ENCODE measurements at places on chromosomes 2 and 18.

- DNase-seq: no peak
Observed at GRCh38 chr2:50125246-50125645, 906.7 kb downstream of the NRXN1 start.

DNA sequence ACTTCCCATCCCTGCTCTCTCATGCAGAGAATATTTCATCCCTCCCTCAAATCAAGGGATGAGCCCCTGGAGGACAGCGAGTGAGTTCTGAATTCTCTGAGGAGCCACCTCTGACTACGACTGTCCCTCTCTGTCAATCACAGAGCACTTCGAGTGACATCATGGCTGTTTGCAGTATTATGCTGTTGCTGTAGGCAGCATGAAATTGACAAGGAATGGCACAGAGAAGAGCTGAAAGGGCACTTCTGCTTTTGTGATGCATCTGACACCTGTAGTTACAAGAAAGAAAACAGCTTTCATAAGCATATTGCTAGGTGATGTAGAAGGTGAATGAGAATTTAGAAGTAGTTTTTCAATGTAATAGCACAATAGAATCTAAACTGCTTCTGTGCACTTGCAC lies 166.9 kb downstream of the ARHGAP15 start:
- no peak for DNase-seq

DNA sequence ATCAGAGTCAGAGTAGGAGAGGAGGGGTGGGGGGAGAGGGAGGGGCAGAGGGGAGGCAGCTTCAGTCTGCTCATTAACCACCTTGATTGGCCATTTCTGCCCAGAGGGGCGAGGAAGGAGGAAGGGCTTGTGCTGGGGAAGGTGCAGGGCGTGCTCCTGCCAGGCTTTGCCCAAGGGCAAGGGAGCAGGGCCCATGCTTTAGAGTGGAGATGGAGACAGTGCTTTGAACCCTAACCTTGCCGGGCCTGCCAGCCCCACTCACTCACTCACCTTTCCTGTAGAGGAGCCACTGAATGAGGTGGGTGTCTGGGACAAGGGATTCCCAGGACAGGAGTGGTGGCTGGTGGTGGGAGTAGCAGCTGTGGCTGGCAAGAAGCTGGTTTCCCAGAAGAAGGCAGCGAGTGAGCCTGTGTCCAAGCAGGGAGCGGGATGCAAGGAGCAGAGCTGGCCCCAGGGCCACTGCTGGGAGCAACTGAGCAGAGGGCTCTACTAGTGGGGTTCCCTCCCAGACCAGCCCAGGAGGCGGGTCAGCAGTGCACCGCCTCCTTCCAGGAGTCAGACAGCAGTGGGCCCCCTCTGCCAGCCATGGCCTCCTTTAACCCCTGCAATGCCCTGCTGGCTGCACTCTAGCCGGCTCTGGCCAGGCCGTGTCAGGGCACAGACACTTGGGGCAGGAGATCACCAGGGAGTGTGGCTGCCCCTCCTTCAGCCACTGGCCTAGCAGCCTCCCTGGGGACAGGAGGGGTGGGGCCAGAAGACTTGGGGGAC lies 3.6 kb upstream of the RUFY4 start:
- DNase-seq: no peak

- no peak for DNase-seq
Observed at GRCh38 chr2:133642791-133643191, 74.5 kb upstream of the NCKAP5 start.

DNA sequence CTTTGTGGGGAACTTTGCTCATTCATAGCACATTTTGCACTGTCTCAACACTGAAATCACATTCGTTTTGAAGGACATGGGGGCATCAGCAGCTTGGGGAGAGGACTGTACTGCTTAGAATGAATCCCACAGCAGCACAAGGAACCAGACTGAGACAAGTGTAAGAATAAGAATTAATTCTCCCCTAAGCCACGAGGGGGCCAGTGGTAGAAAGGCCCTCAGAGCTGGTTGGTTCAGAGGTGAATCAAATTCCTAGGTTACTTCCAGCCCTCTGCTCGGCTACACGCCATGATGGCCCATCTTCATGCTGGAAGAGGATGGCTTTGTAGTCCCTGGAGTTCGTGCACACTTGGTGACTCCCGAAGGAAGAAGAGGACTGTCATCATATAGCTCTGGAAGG lies 12.0 kb upstream of the MC5R start:
- DNase-seq: no peak

DNA sequence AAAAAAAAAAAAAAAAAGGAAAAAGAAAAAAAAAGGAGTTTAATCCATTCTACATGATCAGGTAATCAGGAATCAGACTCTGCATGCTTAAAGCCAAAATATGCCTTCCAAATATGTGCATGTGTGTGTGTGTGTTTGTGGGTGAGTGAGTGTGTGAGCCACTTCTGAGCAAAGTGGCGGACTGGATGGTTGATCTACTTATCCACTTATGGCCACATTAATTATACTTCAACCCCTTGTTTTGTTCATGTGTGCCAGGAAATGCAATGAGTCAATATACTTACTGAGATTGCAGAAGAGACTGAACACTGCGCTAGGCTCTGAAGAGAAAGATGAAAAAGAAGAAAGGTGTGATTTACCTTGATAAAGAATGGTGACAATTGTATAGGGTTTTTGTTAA lies 586.5 kb upstream of the NXPH2 start:
- no peak for DNase-seq

GRCh38 chr18:3449512-3450011 lies 410 bp upstream of the TGIF1 start:
- DNase-seq: no peak

DNA sequence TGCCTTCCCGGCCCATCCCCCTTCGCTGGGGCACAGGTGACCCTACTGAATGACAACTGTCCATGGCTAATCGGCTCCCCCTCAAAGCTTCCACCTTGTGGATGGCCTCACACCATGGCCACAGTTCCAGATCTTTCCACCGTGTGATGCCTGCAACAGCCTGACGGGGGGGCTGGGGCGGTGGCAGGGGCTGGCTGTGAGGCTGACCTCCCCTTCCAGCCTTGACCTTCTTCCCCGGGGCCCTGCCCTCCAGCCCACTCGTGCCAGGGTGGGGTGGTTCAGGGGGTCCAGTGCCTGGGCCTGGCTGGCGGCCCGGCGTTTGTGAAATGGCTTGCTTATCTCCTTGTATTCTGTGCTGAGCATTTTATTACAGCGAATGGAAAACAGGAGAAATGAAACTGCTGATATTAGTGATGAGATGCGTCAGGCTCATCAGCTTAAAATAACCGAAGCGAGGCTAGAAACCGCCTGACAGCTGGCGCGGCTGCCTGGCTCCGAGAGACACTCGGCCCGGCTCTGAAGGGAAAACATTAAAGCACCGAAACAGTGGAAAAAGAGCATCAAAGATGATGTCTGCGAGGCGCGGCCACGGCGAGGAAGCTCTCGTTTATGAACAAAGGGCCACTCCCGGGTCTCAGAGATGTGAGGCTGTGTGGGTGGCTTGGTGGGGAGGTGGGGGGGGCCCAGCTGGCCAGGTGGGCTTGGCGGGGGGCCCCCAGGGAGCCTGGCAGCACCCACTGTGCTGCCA lies 916 bp upstream of the PDCD1 start:
- no peak for DNase-seq

DNA sequence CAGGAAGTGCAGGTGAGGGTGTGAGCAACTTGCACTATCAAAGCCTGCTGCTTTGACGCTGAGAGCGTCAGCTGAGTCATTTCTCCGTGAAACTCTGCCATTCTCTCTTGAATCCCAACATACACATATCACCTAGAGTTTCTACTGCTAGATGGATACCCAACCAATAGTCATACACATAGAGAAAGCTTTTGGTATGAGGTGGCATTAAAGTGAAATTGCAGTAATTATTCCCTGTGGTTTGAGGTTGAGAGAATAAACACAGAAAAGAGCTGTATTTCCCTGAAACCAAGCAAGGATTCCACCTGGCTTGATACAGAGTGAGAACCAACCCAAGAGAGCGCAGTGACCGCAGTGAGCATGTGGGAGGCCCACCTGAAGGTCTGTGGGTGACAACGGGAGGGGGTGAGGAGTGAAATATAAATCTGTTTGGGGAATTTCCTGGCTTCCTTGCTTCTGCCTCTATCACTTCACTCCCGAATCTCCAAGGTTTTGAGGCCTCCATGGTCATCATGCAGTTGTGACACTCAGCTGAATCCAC lies 28.8 kb upstream of the TMEM18 start:
- DNase-seq: no peak

DNA sequence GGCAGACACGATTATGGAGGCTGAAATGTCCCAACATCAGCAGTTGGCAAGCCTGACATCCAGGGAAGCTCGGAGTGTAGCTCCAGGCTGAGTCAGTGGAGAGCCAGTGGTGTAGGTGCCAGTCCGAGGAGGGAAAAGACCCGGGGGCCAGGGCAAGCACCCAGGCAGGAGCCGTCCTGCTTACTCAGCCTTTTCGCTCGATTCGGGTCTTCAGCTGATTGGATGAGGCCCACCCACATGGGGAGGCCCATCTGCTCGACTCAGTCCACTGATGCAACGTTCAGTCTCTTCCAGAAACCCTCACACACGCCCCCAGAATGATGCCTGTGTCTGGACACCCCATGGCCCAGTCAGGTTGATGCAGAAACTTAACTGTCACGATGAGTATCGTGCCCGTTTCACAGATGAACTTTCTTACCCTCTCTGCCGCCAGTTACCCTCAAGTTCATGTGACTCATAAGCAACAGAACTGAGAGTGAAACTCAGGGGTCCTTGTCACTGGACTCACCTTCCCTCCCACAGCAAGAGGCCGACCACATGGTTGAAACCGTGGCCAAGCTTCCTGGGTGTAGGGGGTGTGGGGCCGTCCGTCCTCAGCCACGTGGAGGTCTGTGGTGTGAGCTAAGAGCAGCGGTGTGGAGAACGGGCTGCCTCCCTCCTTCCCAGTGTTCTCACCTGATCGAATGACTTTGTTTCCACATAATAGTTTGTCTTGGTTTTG lies 197.4 kb upstream of the HDAC4 start:
- no peak for DNase-seq

DNA sequence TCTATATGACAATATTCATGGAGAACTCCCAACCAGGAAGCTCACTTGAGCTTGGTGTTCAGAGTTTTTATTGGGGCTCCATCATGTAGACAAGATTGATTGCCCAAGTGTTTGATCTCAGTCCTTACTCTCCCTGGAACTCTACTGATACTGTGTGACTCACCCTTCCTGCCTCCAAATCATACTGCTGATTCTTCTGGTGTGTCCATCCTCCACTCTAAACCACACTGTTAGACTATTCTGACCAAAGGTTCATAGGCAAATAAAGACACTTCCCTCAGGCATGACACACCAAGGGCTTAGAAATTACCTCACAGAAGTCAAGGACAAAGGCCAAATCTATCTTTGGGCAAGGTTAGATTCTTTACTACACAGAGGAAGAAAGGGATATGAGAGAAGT lies 107.9 kb upstream of the CDH20 start:
- no peak for DNase-seq

GRCh38 chr2:196640031-196640548 lies 575 bp downstream of the CCDC150 start:
- no peak for DNase-seq

DNA sequence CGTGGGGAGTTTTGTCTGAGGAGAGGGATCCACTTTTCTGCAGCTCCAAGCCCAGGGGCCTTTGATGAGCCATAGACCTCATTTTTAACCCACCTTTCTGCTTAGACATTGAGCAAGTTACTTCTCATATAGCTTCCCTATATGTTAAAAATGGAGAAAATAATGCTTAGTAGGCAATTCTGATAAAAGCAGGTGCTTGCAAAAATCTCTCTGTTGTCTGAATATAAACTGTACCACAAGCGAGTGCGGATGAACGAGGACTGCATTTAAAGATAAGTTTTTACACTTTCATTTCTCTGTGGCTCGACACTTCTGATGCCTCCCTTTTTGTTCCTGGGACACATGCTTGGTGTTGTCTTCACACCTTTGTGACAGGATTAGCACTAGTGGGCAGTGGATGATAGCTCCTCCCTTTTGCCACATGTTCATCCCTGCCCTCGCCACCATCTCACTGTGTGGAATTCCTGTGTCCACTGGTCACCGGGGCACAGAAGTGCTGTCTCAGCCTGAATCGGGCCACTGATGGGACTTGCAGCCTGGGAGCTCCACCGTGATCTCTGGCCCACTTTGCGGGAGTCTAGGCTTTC lies 1.6 kb downstream of the TYMS start:
- DNase-seq: no peak

- no peak for DNase-seq
Observed at GRCh38 chr2:794554-795241, 117.5 kb upstream of the TMEM18 start.

DNA sequence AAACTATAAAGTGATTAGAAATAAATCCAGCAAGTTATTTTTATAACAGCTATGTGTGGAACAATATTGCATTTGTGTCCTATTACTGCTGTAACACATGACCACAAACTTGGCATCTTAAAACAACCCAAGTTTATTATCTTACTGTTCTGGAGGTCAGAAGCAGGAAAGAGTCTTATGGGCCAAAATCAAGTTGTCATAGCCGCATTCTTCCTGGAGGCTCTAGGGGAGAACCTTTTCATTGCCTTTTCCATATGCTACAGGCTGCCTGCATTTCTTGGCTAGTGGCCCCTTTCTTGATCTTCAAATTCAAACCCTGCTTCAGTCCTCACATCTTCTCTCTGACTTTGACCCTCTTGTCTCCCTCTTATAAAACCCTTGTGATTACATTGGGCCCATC lies 27.0 kb upstream of the HNRNPLL start:
- DNase-seq: no peak

- no peak for DNase-seq
Observed at GRCh38 chr2:237412988-237413776, 782 bp downstream of the COL6A3 start.

DNA sequence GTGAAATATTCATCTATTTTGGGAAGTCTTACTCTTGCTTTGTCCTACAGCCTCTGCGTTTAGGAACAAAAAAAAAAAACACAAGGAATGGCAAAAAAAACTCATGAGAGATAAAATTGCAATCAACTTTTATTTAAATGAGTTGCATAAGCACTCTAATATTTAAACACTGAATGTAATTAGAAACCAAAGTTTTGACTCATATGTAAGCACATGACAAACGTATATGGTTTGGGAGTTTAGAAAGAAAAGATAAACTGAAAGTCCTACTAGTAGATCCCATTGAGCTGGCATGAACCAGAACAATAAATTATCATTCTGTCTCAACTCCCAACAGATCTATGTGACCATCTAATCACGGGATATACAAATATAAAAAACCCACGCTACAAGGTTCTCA lies 44.8 kb downstream of the REV1 start:
- DNase-seq: no peak

GRCh38 chr2:10924441-10924840 lies 12.7 kb downstream of the KCNF1 start:
- no peak for DNase-seq

DNA sequence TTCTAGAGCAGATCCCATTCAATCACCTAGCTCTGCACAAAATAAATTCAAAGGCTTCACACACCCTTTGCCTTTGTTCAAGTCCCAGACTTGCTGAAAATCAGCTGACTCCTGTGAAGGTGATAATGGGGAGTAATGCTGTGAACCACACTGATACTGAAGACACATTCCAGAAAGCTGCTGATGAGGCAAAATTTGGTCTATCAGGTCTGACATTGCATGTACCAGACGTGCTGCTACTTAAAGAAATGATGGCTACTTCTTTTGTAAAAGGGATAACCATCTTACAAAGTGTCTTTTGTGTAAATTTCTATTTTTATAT lies 7.8 kb upstream of the CTIF start:
- DNase-seq: no peak
